Heart right ventricle (tissue), 16 donors: ENCODE measurements at places on chromosomes 5 and 9. TPM values are rescaled to one million over a fixed set of nuclear protein-coding genes. Genes with fewer than 3 reads are reported as not detected.

The PCA3 gene
- not detected for total RNA-seq

The PRLR gene
- total RNA-seq = 0.26 TPM

The TRMO gene
- 7.5 TPM for total RNA-seq

The ENTPD8 gene
- total RNA-seq = not detected

The FASTKD3 gene
- total RNA-seq = 4.5 TPM

The DND1 gene
- total RNA-seq = 0.47 TPM

The OR13D1 gene
- total RNA-seq = not detected

The SPINK9 gene
- total RNA-seq = not detected

- H3K27ac ChIP-seq = no peak overlapping the region
- DNase-seq = no peak
- no peaks in the 10 kb centered on the region for H3K27me3 ChIP-seq
Measured at GRCh38 chr9:92728831-92729734, 35.5 kb downstream of the BICD2 start.

DNA sequence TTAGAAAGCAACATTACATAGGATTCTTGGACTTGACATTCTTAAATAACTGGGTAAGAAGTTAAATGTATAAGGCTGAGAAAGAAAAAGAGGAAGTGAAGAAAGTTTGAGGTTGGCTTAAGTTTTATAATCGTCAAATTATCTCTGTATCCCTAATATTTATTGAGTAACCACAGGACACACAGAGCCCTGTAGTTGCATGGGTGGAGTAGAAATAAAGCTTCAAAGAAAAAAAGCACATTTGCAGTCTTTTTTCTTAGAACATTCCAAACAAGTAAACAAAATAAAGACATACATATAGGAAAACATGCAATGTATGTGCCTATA is 137.0 kb downstream of the CCDC192 start:
- DNase-seq = no peak
- H3K27ac ChIP-seq = no peak overlapping the region
- no peaks in the 10 kb centered on the region for H3K36me3 ChIP-seq
- H3K4me1 ChIP-seq = peaks cover 22% of the 10 kb centered on the region

- no peak overlapping the region for H3K4me3 ChIP-seq
- no peaks in the 10 kb centered on the region for H3K36me3 ChIP-seq
- H3K27me3 ChIP-seq = no peaks in the 10 kb centered on the region
Measured at GRCh38 chr5:61286446-61287132, 45.5 kb upstream of the ZSWIM6 start.

GRCh38 chr9:90799271-90799852 is 2.3 kb upstream of the SYK start:
- peaks cover 10% of the 10 kb centered on the region for H3K4me1 ChIP-seq
- H3K27ac ChIP-seq = peak overlapping the region; percentile 51
- H3K27me3 ChIP-seq = peaks cover 42% of the 10 kb centered on the region
- no peak overlapping the region for H3K4me3 ChIP-seq

GRCh38 chr5:161169776-161170175 is 317.8 kb upstream of the ATP10B start:
- H3K4me1 ChIP-seq = no peaks in the 10 kb centered on the region
- H3K36me3 ChIP-seq = no peaks in the 10 kb centered on the region
- no peaks in the 10 kb centered on the region for H3K27me3 ChIP-seq
- H3K4me3 ChIP-seq = no peak overlapping the region

DNA sequence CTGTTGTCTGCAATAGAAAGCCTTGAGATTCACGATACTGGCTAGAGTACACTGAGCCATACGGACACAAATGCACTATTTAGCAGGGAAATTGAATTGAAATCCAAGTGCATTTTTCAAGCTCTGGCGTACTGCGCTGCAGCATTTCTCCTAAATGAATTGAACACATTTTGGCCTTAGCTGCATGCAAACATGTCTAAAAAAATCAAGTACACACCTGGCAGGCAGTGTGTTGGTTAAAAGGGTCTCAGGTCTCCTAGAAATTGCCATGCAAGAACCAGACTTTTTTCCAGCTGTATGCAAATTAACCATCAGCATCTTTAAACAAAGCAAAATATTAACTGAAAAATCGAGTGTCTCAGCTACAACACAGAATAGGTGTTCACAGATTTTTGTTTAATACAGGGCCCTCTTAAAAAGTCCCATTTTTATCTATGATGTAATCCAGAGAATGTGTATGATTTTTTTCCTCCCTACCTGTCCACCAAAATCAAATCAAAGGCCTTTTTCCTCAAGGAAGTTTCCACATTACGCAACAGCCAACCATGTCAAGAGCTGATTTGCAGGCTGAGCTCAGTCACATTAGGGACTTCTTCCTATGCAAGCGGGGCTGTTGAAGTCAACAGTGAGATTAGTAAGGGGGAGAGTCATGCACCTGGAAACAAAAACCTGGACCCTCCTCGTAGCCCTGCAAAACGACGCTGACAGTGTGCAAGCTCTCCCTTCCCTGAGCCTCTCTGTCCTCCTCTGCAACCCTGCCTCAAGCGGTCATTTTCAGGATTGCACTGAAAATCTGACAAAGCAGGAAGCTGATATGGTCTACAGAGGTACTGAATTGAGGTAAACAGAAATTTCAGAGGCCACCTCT is 14.1 kb upstream of the SFXN1 start:
- H3K4me1 ChIP-seq = no peaks in the 10 kb centered on the region
- no peak for DNase-seq
- no peak overlapping the region for H3K4me3 ChIP-seq
- H3K36me3 ChIP-seq = no peaks in the 10 kb centered on the region
- H3K27ac ChIP-seq = no peak overlapping the region
- no peaks in the 10 kb centered on the region for H3K27me3 ChIP-seq

- no peak for DNase-seq
- no peak overlapping the region for H3K4me3 ChIP-seq
- no peak overlapping the region for H3K27ac ChIP-seq
- no peaks in the 10 kb centered on the region for H3K4me1 ChIP-seq
Measured at GRCh38 chr9:4929917-4930316, 55.2 kb upstream of the JAK2 start.

DNA sequence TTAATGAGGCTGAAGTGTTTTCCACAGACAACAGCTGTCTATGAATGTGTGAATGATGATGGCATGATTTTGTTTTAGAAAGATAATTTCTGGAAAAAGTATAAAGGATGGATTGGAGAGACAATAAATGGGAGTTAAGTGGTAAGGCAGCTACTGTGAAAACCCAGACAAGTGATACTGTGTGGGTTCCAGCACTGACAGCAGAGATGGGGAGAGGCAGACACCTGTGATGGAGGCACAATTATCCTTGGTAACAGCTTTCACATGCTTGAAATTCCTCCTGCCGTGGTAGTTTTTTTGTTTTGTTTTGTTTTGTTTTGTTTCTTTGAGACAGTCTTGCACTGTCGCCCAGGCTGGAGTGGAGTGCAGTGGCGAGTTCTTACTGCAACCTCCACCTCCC is 189.3 kb downstream of the DEPDC1B start:
- peaks cover 16% of the 10 kb centered on the region for H3K4me1 ChIP-seq
- no peaks in the 10 kb centered on the region for H3K36me3 ChIP-seq
- no peak overlapping the region for H3K27ac ChIP-seq
- H3K4me3 ChIP-seq = no peak overlapping the region
- no peak for DNase-seq

- no peak overlapping the region for H3K27ac ChIP-seq
- H3K4me3 ChIP-seq = no peak overlapping the region
- peaks cover 32% of the 10 kb centered on the region for H3K4me1 ChIP-seq
- H3K36me3 ChIP-seq = no peaks in the 10 kb centered on the region
Measured at GRCh38 chr9:133584559-133585476, 24.4 kb downstream of the FAM163B start.

GRCh38 chr5:137216976-137217598 is 282.0 kb downstream of the SPOCK1 start:
- no peak overlapping the region for H3K4me3 ChIP-seq
- H3K4me1 ChIP-seq = peaks cover 9% of the 10 kb centered on the region
- no peak for DNase-seq
- no peak overlapping the region for H3K27ac ChIP-seq
- H3K36me3 ChIP-seq = no peaks in the 10 kb centered on the region
- no peaks in the 10 kb centered on the region for H3K27me3 ChIP-seq

DNA sequence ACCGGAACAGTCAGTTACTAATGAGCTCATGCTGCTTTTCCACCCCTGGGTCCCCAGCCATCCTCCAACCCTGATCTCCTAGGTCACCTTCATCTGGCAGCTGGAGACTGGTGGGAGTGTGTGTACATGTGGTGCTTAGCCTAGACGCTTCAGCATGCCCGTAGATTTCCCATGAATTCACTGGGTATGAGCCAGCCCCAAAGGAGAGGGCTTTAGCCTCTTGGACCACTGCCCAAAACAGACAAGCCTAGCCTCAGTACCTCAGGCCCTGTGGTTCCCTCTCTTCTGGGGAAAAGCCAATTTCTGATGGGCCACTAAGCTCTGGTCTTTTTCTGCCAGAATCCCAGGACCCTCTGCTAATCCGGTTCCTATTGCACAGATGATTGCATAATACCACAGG is 48.0 kb upstream of the ASTN2 start:
- H3K27me3 ChIP-seq = no peaks in the 10 kb centered on the region
- no peak overlapping the region for H3K27ac ChIP-seq
- H3K4me1 ChIP-seq = no peaks in the 10 kb centered on the region
- H3K4me3 ChIP-seq = no peak overlapping the region
- no peaks in the 10 kb centered on the region for H3K36me3 ChIP-seq

- H3K27me3 ChIP-seq = no peaks in the 10 kb centered on the region
- H3K4me3 ChIP-seq = no peak overlapping the region
- peaks cover 21% of the 10 kb centered on the region for H3K4me1 ChIP-seq
- H3K27ac ChIP-seq = no peak overlapping the region
Measured at GRCh38 chr9:35774907-35775635, 16.3 kb upstream of the NPR2 start.

GRCh38 chr5:157509587-157509986 is 49.6 kb downstream of the NIPAL4 start:
- H3K27ac ChIP-seq = no peak overlapping the region
- H3K4me1 ChIP-seq = peaks cover 47% of the 10 kb centered on the region
- H3K36me3 ChIP-seq = peaks cover 77% of the 10 kb centered on the region
- no peak for DNase-seq
- no peaks in the 10 kb centered on the region for H3K27me3 ChIP-seq

DNA sequence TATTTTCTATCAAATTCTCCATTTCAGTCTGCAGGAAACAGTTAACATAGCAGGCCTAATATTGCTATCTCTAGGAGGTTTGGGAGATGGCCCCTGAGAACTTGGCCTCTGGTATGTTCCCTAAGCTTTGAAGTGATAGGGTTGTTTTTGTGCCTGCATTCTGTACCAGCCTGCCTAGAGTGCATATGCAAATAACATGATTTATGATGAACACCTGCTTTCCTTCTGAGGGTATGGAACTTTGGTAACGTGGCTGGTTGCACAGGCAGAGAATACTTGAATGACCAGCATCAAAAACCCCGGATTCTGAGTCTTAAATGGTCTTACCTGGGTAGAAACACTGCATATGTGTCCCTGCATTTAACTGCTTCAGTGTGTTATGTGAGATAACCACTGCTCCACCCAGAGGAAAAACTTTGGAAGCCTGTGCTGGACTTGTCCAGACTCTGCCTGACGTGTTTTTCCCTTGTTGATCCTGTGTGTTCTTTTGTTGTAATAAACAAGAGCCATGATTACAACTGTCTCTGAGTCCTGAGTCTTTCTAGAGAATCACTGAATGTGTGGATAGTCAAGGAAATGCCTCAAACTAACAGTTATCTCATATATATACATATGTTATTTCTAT is 111.3 kb upstream of the ABCA1 start:
- no peaks in the 10 kb centered on the region for H3K27me3 ChIP-seq
- no peak overlapping the region for H3K4me3 ChIP-seq
- H3K4me1 ChIP-seq = no peaks in the 10 kb centered on the region
- no peaks in the 10 kb centered on the region for H3K36me3 ChIP-seq

DNA sequence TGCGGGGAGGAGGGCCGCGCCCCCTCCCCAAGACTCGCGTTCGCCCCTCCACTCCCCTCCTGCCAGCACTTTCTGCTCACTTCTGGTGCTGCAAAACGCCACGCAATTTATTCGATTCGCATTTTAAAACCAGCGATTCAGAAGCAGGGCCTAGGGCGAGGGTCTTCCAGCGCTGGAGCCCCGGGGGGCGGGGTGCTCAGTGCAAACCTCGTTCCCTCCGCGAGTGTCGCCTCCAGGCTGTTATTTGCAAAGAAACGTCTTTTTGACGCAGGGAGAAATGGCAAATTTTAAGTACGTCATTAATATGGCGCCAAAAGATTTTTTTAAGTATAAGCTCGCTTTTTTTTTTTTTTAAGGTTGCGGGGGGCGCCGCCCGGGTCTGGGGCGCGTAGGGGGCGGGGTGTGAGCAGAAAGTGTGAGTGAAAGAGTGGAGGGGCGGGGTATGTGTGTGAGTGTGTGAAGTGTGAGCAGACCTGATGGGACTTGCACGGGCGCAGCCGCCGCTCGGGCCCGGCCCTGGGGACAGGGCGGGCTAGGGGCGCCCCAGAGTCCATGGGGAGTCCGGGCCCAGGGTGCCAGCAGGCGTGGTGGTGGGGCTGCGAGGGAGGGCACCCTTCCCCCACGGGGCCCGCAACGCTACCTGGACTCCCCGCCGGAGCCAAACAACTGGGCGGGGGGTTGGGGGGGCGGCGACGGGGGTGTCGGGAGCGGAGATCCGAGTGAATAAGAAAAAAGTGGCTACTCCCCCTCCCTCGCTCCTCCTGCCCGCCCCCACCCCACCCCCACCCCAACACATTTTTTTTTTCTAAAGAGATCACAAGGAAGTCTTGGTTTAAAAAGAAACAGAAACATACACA is at the start of gene JADE2:
TSS of gene JADE2 (plus strand) at position 845 of the 857 bp plus-strand sequence. CDS start 10,188 bp downstream, outside the sequence.
- no peaks in the 10 kb centered on the region for H3K27me3 ChIP-seq
- peak; percentile 74 for DNase-seq
- no peaks in the 10 kb centered on the region for H3K36me3 ChIP-seq
- H3K4me1 ChIP-seq = peaks cover 11% of the 10 kb centered on the region

DNA sequence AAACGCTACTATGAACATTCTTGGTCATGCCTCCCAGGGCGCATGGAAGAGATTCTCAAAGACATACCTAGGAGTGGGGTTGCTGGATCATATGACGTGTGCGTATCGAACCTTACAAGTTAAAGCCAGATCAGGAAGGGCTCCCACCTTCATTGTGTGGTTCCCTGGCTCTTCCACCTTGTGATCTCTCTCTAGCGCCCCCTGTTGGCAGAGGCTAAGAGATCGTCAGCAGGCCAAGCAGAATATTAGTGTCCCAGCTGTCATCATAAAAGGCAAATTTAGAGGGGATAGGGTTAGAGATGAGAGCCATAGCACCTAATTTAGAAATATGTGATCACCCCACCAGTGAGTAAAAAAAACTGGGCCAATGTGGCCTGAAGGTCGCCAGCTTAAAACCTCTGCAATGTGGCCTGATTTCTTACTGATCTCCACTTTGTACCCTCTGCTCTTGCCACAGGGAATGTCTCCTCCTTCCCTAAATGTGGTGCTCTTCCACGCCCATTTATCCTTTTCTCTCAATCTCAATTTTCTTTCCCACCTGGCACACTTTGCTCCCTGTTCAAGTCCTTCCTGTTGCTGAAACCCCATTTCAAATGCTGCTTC is 91.7 kb upstream of the SHB start:
- DNase-seq = peak; percentile 48
- no peaks in the 10 kb centered on the region for H3K27me3 ChIP-seq
- no peak overlapping the region for H3K4me3 ChIP-seq
- H3K36me3 ChIP-seq = no peaks in the 10 kb centered on the region
- H3K27ac ChIP-seq = no peak overlapping the region
- no peaks in the 10 kb centered on the region for H3K4me1 ChIP-seq

- no peaks in the 10 kb centered on the region for H3K27me3 ChIP-seq
- no peak overlapping the region for H3K4me3 ChIP-seq
- no peak for DNase-seq
- no peaks in the 10 kb centered on the region for H3K4me1 ChIP-seq
- no peaks in the 10 kb centered on the region for H3K36me3 ChIP-seq
- no peak overlapping the region for H3K27ac ChIP-seq
Measured at GRCh38 chr9:78707481-78707991, 410.6 kb downstream of the PSAT1 start.

GRCh38 chr9:134840511-134840910 is 40.1 kb upstream of the FCN2 start:
- H3K27me3 ChIP-seq = no peaks in the 10 kb centered on the region
- no peak for DNase-seq
- H3K4me1 ChIP-seq = no peaks in the 10 kb centered on the region
- H3K4me3 ChIP-seq = no peak overlapping the region
- H3K27ac ChIP-seq = no peak overlapping the region
- H3K36me3 ChIP-seq = peaks cover 62% of the 10 kb centered on the region
